Foreskin keratinocyte (primary cell): ENCODE measurements at places on chromosomes 3 and 15. TPM values are rescaled to one million over a fixed set of nuclear protein-coding genes. Genes with fewer than 3 reads are reported as not detected.

- DNase-seq = no peak
These were observed 915.2 kb downstream of the NSUN3 start for GRCh38 chr3:94978084-94978483.

- DNase-seq = peak; percentile 88
These were observed 91.1 kb downstream of the OSBPL10 start for GRCh38 chr3:31890007-31890406.

DNA sequence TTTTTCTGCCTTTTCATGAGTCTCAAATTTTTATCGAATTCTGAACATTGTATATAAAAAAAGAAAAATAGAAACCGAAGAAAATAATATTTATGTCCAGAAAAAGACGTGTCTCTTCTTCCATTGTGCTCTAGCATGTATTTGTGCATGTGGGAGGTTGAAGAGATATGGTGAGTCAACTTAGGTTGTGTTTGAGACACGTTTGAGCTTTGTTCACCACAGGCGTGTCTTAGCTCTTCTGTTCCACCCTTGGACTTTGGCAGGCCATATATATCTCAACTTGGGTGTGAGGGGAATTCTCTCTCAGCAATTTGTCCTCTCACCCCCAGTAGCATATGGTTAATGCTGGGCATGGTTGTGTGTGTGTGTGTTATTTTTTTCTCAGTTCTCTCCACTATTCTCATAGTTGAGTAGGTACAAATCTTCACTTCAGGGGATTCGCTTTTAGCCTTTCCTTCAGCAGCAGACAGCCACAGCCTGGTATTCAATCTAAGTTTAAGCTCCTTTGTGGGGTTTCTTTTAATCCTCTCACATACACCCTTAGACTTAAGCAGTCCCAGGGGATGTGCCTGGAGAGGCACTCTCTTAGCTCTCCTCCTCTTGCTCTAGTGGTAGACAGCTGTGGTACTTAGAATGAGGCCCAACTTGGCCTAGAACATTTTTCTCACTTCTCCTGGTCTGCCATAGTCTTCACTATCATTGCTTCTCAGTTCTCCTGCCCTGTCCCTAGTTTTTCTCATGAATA is 286.5 kb upstream of the RBMS3 start:
- no peak for DNase-seq

DNA sequence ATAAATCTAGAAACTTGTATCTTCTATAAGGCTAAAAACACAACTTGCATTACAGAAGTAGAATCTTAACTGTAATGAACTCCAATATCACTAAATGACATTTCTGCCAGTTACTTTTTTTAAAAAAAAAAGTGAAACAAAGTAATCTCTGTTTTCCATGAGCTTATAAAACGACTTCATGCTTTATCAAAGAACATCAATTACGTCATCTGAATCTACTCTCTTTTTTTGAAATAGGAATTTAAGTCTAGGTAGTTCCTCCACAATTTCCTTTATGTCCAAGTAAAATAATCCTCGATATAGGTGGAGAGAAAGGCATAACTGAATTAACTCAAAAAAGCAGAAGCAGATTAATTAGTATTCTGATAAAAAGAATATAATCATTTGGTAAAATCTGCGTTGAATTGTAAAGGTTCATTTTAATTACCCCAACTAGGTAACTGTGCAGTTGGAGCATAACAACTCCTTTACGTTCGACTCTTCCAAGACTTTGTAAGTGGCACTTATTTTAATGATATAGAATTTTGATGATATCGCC is 1.4 kb downstream of the UACA start:
- DNase-seq = no peak

DNA sequence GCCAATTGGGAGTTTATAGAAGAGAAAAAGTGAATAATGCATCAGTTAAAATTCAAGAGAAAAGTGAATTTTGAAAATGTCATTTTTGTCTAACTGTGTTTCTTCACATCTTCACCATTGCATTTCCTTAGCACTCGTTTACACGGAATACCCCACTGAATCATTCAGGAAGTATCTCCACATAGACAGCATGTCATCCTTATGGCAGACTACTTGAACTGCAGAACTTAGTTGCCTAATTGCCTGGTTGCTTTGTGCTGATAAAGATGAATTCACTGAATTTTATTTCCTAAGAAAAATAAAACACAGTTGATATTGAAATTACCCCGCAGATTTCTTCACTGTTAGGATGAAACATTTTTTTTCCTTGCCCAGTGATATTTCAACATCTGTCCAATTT is 627.1 kb downstream of the ROBO1 start:
- peak; percentile 17 for DNase-seq

Gene RNF7
- polyA plus RNA-seq = 117 and 123 TPM in 2 replicates

Gene CLDN16
- not detected in 2 replicates for polyA plus RNA-seq

Gene AMT
- polyA plus RNA-seq = 2.3 and 2.7 TPM in 2 replicates
